ENCODE measurements at places on chromosomes 7 and 10.

GRCh38 chr7:115299397-115300037 lies 377.6 kb downstream of the MDFIC start:
- peak; percentile 3 for DNase-seq

GRCh38 chr10:90062786-90063185 lies 361.4 kb downstream of the KIF20B start:
- DNase-seq, result no peak

DNA sequence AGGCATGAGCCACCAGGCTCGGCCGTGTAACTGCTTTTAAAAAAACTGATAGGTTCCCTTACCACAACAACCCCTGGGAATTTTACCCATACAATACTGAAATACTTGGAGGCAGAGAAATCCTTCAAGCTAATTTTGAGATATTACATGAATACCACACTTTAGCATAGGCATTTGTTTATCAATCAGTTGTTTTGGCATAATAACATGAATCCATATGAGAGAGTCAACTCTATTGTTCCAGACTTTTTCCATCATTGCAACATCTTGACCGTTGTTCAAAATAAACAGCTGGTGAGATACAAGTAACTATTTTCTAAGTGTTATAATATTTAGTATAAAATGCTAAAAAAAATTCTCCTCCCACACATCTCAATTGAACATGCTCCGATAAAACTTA lies 36.8 kb downstream of the LAMB4 start:
- DNase-seq, result no peak

DNA sequence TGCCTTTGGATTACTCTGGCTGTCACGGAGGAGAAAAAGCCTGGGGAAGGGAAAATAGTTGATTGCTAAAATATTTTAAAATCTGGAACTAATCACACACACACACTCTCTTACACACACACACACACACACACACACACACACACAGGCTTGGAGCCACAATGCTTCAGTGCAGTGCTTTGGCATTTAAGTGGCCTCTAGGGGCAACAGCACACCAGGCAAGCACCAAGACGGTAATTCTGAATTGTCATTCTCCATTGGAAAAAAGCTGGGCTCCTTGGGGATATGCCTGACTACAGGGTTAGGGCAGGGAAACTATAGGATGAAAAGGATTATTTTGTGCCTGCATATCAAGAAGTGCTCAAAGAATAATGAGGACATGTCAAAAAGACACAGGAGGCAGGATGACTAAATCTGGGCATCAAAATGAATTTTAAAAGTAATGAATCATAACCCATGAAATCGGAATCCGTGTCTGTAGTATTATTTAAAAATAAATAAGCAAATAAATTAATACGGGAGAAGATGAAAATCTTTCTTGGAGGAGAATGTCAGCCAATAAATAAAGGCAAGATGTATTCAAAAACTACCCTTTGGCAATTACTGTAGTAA lies 30.4 kb upstream of the DDC start:
- DNase-seq, result peak; percentile 77

DNA sequence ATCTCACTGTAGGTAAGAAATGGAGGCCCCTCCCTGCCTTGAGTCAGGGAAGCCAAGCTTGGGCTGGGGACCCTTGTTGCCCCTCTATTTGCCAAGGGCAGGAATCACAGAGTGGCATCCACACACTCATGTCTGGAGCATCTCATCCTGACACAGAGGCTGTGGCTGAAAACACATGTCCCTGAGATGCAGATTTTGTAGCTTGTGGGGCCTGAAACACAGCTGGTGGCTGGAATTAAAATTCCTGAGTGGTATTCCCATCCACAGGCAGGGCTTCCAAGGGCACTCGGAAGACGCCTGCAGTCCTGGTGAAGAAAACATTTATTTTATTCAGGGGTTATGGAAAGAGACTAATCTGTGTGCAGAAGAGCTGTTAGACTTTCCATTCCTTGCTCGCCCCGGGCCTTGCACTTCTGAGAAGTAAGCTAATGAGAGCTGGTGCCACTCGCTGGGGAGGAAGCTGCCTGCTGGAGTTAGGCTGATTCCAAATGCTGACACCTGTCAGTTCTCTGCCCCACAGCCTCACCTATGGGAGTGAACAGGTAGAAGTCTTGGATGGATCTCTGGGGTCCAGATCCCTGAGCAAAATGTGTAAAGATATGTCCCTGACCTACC lies 36.0 kb downstream of the C10orf120 start:
- no peak for DNase-seq

- DNase-seq, result no peak
These were observed 6.2 kb downstream of the PARP12 start for GRCh38 chr7:140056431-140057142.

GRCh38 chr7:11616466-11616865 lies 215.5 kb downstream of the THSD7A start:
- no peak for DNase-seq

DNA sequence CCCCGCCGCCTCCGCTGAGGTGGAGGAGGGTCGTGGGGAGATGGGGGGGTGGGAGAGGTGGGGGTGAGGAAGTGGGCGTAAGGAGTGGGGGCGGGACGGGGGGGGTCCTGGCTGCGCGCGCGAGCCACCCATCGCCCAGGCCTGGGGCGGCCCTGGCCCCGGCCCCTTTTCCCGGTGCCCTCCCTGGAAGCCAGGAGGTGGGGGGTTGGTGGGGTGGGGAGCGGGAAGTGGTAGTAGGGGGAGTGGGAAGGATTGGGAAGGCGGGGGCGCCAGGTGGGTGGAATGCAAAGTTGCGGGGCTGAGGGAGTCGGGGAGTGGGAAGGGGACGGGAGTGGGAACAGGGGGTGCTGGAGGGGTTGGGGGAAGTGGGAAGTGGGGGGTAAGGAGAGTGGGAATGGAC lies 319 bp upstream of the MMD2 start:
- DNase-seq, result no peak

DNA sequence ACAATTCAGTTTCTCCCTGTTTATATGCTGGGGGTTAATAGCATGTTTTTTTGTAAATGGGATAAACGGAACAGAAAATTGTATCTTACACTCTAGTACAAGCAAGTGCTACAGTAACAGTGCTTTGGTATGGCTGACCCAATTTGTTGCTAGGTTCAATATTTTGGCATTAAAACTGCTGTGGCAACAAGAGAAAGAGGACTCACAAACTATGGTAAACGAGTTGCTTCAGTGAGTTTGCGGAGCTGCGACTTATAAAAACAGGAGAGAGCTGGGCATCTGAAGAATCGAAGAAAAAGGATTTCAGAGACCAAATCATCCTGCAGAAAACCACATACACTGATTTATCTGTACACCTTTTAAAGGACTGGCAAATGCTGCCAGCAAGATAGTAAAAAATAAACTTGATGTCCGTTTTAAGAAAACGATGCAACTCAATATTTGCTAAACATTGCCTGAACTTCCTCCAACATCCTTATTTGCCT lies 2.2 kb downstream of the GLUD1 start:
- peak; percentile 60 for DNase-seq

DNA sequence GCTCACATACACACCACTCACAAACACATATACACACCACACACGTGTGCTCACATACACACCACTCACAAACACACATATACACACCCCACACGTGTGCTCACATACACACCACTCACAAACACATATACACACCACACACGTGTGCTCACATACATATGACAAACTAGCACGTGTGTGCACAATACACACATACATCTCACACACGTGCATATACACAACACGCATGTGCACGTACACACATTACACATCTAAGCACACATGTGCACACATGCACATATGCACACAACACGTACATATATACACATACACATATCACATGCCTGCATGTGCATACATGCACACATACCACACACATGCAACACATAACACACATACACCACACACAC lies 78.3 kb upstream of the FOXK1 start:
- DNase-seq, result no peak

DNA sequence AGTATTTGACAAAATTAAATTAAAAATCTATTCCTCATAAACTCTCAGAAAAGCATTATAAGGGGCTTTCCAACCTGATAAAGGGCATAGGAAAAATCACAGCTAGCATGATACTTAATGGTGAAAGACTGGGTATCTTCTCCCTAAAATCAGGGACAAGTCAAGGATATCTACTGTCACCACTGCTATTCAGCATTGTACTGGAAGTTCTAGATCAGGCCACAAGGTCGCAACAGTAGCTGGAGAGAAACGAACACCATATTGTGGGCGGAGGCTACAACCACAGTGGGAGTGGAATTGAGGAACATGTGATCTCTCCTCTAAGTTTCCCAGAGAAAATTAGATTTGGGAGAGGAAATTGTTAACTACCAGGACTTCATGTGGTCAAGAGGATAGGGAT lies 70.0 kb upstream of the NAMPT start:
- peak; percentile 31 for DNase-seq

DNA sequence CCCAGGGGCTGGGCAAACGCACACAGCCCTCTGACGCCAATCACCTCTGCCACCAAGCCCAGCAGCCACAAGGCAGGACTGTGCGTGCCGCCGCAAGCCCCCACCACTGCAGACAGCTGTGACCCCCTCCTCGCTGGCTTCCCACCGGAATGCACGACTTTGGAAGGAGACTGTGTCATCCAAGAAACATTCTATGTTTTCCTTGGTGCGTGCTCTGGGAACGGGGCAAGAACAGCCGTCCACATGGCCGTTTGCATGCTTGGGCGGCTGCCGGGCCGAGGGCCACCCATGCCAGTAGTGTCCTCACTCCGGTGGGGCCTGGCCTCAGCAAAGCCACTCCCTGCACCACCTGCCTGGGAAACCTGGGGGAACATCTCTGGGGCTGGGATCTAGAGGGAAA lies 17.6 kb upstream of the ELN start:
- DNase-seq, result no peak

All from mesendoderm (in vitro differentiated cells).